C1 segment of cervical spinal cord (tissue), 14 donors: ENCODE measurements at places on chromosomes 1 and 21.

- DNase-seq, result no peak
Observed at GRCh38 chr1:248804771-248805681, 20.7 kb downstream of the SH3BP5L start.

- DNase-seq, result no peak
Observed at GRCh38 chr1:221071777-221072176, 192.5 kb downstream of the HLX start.

GRCh38 chr1:50109116-50109515 is 396 bp downstream of the ELAVL4 start:
- DNase-seq, result no peak

DNA sequence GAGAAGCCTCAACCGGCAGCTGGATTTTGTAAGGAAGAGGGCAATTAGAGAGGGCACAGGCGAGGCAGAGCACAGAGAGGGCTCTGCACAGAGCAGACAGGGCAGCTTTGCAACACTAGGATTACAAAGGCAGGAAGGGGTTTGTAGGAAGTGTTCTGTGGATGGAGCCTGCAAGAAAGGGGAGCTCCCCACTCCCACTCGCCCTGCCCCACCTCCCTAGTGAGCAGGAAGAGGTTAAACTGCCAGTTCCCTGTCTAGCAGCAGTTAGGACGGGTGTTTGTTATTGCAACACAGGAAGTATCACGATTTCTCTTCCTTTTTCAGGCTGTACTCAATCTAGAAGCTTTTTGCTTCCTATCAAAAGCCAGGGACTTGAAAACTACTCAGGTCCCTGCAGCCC is 63.3 kb upstream of the LRRC8D start:
- DNase-seq, result no peak

- DNase-seq, result no peak
Observed at GRCh38 chr1:197806718-197807117, 31.4 kb upstream of the DENND1B start.

GRCh38 chr1:8259498-8260290 is 58.2 kb upstream of the SLC45A1 start:
- DNase-seq, result peak; percentile 78

- DNase-seq, result no peak
Observed at GRCh38 chr1:197577580-197577979, 197.7 kb downstream of the DENND1B start.

GRCh38 chr1:18947570-18947969 is 8.9 kb downstream of the IFFO2 start:
- no peak for DNase-seq

GRCh38 chr1:103180660-103181059 is 72.3 kb upstream of the COL11A1 start:
- DNase-seq, result no peak

GRCh38 chr1:32398401-32398800 is 4.2 kb upstream of the BSDC1 start:
- DNase-seq, result no peak

- no peak for DNase-seq
Observed at GRCh38 chr1:115492880-115493279, 148.9 kb upstream of the VANGL1 start.

DNA sequence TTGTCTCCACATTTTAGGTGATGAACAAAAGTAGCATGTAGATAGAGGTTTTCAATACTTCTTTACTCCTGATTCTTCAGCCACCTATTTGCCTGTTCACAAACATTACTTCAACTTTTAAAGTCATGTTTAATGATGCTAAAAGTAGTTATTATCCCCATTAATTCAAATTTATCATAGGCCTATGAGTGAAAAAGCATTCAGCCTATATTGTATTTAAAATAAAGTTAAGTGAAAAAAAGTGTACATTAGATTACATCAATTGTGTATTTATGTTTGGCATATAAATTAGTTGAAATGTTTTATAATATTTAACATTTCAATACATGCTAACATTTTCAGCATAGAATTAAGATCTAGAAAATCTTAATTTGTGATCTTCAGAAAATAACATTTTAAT is 10.5 kb downstream of the CDKN2C start:
- no peak for DNase-seq

DNA sequence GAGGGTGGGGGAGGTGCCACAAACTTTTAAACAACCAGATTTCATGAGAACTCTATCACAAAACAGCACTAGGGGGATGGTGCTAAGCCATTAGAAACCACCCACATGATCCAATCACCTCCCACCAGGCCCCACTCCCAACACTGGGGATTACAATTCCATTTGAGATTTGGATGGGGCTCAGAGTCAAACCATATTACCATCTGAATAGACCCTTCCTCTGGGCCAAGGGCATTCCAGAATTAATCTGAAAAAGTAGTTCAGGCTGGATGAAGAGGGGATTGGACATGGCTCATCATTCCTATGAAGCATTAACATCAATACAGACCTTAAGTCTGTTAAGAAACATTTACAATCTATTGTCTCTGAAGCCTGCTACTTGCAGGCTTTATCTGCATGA is 149.9 kb upstream of the DNAH14 start:
- no peak for DNase-seq

DNA sequence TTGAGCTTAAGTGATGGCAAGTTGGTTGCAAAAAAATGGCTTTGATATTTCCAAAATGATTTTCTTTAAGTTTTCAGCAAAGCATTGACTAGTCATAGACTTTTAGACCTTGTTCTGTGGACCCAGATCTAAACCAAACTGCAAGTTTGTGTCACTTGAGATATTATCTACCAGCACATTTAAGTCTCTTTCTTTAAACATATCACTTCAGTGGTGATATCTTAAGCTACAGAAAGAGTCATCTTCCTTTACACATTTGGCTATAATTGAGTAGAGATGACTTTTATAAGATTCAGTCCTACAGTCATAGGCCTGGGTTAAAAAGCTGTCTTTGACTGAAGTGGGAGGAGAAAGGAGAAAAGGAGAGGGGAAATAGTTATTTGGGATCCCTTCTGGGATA is 95.2 kb downstream of the RUNX1 start:
- DNase-seq, result no peak

DNA sequence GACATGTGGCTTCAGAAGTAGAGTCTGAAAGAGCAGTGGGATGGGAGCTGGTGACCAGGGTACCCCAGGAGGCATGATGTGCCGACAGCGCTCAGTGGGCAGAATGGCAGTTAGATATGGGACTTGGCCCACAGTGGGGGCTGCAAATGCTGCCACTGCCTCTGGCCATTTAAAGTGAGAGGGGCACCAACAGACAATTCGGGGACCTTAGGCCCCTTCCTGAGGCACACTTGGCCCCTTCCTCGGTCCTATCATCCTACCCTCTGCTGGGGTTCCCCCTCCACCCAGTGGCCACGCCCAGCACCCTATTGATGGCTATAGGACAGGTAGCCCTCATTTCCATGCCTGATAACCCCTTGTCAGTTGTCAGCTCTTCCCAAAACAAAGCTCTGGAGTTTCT is 36.6 kb upstream of the EPHA8 start:
- DNase-seq, result no peak

DNA sequence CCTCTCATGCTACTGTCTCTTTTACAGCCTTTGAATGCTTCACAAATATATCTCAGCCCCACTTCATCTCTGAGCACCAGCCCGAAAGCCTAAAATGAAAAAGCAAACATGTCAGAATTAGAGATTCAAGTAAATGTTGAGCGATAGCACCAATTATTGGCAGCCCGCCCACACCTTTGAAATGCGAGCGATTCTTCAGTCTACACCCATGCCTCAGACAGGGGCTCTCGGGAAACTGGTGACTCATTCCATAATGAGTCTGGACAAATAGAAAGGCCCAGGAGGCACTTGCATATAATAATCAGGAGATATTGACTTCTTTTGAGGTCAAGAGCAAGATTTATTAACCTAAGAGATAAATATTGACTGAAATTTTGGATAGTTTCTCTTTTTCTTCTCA is 487.3 kb upstream of the PTBP2 start:
- no peak for DNase-seq

DNA sequence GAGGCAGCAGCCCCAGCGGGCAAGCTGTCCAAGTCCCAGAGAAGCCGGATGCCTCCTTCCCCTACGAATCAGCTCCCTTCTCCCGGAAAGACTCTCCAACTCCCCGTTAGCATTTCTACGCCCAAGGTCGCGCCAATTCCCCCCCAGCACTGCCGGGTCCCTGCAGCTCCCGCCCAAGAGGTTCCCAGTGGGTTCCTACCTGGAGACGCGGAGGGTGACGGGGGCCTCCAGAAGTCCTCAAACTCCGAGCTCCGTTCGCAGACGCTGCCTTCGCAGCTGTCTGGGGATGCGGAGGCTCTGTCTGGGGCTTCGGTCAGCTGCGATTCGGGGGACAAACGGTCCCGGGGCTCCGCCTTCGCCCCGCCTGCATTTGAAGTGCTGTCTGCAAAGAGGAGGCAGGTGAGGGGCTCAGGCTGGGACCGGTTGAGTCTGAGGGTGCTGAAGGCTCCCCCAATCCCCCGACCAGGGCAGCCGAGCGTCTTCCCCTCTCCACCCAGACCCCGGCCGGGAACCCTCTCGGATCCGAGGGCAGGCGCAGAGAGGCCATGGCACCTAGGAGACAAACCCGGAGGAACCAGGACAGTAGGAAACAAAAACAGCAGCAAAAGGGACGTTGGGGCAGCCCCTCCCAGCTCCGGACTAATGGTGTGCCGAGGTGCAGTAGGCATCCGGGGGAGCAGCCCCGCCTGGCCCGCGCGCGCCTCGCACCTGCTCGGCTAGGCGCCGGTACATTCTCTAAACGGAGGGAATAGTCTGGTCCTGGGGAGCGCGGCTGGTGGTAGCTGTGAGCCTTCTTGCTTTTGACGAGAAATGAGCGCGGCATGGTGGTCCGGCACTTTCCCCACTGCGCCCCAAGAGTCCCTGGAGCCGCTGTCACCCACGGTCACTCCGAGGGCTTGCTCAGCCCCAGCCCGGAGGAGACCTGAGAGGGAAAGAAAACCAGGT is 3.8 kb downstream of the GFI1 start:
- DNase-seq, result no peak

DNA sequence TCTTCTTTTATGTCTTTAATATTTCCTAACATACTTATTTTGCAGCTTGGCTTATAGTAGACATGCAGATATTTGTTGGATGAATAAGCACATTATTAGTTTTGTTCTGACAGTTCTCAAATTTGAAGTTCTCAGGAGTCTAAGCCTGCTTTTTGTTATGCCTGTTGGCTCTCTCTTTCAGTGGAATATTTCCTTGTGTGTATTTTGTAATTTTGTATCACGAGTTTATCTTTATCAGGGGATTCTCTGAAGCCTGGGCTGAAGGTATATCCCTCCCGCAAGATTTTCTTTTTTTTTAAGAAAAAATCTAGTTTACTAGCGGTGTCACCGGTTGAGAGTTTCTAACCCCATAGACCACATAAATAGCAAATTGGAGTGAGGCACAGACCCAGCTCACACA is 105.9 kb downstream of the RGL1 start:
- no peak for DNase-seq

DNA sequence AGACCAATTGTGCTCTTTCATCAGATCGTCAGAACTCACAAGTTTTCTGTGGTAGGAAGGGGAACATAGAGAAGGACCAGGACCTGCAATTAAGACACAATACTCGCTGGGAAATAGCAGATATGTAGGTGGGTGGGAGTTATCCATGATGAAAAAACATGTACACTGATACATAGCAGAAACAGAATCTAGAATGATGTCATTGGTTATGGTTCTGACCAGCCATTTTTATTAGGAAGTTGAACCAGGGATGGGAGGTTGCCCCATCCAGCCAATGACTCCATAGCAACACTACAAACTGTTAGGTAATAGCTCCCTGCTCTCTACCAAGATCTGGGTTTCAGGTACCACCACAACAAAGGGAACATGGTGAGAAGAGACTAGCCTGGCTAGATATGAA is 393.5 kb upstream of the PBX1 start:
- DNase-seq, result no peak

DNA sequence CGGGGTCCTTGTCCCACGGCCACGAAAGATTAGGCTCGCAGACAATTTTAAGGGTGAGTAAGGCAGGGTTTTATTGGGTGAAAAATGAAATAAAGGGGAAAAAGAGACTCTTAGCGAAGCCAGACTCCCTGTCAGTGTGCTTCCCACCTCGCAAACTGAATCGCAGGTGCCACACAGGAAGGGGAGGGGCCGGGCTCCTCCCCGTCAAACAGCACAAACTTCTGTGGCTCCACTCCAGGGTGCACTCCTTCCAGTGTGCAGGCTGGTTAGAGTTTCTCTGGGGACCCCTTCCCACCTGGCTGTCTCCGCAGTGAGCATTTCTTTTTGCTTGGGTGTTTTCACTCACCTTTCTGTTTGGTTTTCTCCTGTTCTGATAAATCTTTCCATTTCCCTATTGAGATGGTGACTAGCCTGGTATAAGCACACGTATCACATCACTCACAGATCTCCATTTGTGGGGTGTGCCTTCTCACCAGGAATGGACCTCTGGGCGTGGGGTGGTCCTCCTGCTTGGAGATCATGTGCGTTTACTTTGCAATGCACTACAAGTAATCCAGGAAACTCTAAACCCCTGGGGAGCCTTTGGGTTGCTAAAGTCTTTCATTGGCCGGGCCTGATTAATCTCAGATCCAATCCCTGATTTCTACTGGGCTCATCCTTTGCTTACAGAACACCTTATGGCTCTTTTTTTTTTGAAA is 37.6 kb upstream of the GALNT2 start:
- no peak for DNase-seq

DNA sequence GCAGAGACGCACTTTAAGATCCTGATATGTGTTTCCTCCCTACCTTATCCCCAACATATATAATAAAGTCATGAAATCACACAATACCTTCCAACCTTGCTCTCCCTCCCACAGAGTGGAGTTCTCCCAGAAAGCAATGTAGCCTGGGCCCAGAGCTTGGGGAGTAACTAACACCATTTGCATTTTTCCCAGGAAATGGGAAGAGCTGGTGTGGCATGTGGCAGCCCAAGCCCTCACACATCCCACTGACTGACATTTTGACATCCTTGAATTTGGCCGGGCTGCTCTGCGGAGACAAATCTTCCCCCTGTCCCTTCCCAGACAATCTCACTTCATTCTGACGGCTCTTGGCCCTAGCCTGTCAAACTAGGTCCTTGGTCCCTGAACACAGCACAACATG is 37.0 kb upstream of the ATP2B4 start:
- no peak for DNase-seq

DNA sequence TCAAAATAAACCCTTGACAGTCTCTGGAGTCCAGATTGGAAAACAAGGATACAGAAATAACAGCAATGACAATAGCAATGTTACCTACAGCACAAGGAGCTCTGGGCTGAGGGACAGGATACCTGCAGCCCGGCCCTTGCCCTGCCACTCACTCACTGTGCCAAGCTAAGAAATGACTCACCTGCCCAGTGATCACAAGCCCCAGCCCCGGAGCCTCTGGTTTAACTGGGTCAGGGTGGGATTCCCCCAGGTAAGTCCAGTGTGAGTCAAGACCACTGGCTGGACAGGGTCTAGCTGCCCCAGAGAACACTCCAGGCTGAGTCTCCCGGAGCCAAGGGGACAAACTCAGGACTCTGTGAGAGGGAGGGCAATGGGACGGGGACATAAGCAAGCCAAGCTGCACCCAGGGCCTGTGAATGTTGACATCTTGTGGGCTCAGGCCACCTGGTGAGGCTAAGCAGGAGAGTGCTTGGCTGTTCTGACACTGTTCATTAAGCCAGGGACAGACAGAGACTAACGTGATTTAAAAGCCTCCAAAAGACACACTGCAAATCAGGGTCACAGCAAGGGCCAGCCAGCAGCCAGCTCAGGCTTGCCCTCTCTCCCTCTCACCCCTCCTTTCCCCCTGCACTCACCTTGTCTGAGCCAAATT is 64.1 kb downstream of the MIS18A start:
- no peak for DNase-seq

- no peak for DNase-seq
Observed at GRCh38 chr1:225811622-225812487, 1.9 kb downstream of the EPHX1 start.

- DNase-seq, result no peak
Observed at GRCh38 chr21:38813547-38813946, 7.8 kb downstream of the ETS2 start.

- DNase-seq, result no peak
Observed at GRCh38 chr1:48807554-48808260, 31.0 kb upstream of the BEND5 start.
